ENCODE measurements at places on chromosomes 13 and 19.

- DNase-seq: no peak
Observed at GRCh38 chr13:64041296-64041695, 2625.6 kb upstream of the PCDH20 start.

GRCh38 chr19:45973553-45974338 lies at the start of gene NOVA2:
Gene NOVA2 (minus strand): TSS chr19:45973865. CDS start chr19:45973351, 514 bp downstream.
- DNase-seq: peak; percentile 62

GRCh38 chr13:99759163-99759552 lies 212.4 kb downstream of the ZIC5 start:
- DNase-seq: no peak

GRCh38 chr19:46015687-46016425 lies 7.0 kb downstream of the PGLYRP1 start:
- DNase-seq: no peak

- no peak for DNase-seq
Observed at GRCh38 chr19:35171730-35172129, 17.2 kb downstream of the FXYD5 start.

GRCh38 chr13:45501175-45501526 lies 36.4 kb downstream of the COG3 start:
- no peak for DNase-seq

DNA sequence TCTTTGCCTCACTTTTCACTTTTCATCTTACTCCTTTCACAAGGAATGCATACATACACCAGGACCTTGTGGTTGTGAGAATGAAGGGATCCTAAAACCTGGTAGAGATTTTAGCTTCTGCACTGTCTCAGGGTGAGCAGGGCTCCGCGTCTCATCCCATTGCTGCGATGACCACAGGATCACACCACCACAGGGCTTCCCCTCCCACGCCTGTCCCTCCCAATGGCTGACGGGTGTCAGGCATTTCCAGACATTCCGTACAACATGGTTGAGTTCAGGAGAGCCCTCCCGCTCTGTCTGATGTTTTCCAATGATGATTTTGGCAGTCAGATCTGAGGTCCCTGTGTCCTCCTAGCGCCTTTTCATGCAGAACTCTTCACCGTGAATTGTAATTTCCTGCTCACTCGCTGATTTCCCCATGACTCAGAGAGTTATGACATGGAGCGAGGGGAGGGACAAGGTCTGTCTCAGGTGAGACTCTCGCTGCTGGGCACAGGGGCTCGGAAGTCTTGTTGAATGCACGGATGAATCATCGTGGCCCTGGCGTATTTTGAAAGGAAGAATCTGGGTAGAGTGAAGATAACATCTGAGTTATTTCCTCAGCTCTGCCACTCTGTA lies 102.8 kb downstream of the TEX29 start:
- DNase-seq: no peak

DNA sequence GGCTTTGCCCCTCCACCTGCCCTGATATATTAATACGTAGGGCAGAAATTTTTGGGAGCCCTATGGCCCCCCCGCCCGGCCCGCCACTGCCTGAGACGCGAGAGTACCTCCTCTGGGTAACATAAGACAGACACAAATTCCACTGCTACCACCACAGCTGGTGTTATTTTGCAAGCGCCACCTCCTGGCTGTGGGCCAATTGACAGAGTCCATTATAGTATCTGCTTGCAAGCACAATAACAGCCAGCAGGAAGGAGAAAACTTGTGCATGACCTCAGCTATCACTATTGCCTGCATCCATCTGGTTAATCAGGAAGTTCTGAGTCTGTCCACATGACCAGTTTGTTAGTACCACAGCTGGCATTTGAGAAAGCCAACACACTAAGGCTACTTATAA lies 25.3 kb upstream of the OR10H2 start:
- peak; percentile 52 for DNase-seq

DNA sequence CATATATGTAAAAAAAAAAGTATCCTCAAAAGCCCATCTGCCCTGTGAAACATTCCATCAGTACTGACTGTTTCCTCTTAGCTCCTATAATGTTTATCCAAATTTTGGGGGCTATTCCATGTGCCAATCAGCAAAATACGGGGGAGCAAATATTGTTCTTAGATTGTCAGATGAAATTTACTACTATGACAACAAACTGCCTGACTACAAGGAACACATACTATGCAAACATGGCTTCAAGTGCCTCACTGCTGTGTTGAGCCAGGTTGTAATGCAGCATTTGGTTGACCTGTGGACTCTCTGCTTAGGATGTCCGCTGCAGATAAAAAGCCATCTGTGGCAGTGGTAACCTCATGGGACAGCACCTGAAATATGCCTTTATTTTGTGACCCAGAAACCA lies 98.2 kb upstream of the SCEL start:
- no peak for DNase-seq

GRCh38 chr13:45909673-45910072 lies 58.1 kb upstream of the SIAH3 start:
- DNase-seq: no peak

DNA sequence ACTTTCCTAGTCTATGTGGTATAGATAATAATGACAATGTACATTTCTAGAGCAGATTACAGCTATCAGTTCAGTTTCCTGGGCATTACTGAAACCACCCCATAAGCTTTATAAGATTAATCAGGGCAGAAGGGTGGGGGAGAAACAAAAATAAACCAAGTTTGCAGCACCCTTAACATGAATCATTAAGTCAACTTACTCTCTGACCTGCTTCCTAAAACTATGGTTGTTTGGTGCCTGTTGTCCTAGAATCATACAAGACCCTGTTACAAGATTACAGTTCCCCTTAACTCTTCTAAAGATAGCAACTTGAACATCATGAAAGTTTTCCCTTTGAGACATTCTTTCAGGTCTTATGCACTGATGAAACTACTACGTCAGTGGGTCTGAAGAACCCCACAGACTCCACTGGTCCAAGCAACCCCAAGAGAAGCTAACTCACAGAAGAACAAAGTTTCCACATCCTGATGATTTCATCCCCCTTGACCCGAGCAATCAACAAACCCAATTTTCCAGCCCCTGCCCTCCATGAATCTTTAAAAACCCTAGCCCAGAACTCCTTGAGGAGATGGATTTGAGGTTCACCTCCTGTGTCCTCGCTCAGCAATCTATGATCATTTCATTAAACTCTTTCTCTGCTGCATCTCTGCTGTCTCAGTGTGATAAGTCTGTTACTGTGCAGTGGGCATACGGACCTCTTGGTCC lies 336.5 kb downstream of the FOXO1 start:
- no peak for DNase-seq

- DNase-seq: no peak
Observed at GRCh38 chr13:114102131-114102520, 30.3 kb downstream of the RASA3 start.

- no peak for DNase-seq
Observed at GRCh38 chr13:110277357-110277975, 29.5 kb downstream of the COL4A1 start.

GRCh38 chr13:30319655-30320054 lies 12.3 kb upstream of the KATNAL1 start:
- no peak for DNase-seq

- no peak for DNase-seq
Observed at GRCh38 chr19:827314-827709, 325 bp upstream of the AZU1 start.

GRCh38 chr13:112954488-112955270 lies 14.3 kb upstream of the MCF2L start:
- no peak for DNase-seq

- no peak for DNase-seq
Observed at GRCh38 chr19:31519256-31519655, 170.0 kb upstream of the TSHZ3 start.

DNA sequence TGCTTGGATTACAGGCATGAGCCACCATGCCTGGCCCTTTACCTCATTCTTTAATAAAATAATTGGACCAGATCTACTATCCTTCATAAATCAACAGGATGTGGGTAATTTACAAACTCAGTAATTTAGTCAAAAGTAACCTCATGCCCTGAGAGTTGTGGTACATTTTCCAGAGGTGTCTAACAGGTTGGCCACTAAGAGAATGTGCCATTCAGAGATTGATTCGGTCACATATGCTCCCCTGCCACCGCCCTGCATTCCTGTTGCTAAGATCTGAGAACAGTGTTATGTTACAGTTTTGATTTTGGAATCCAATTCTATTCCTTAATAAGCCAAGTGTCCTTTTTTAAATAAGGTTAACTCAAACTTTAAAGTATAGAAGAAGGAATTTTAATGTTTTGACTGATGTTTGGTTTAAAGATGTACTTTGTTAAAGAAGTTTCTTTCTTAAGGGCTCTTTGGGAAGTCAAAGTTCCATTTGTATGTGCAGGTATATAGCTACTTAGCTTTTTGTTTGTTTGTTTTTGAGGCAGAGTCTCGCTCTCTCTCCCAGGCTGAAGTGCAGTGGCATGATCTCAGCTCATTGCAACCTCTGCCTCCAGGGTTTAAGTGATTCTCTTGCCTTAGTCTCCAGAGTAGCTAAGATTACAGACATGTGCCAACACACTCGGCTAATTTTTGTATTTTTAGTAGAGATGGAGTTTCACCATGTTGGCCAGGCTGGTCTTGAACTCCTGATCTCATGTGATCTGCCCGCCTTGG lies 29.2 kb downstream of the PHF11 start:
- DNase-seq: no peak

DNA sequence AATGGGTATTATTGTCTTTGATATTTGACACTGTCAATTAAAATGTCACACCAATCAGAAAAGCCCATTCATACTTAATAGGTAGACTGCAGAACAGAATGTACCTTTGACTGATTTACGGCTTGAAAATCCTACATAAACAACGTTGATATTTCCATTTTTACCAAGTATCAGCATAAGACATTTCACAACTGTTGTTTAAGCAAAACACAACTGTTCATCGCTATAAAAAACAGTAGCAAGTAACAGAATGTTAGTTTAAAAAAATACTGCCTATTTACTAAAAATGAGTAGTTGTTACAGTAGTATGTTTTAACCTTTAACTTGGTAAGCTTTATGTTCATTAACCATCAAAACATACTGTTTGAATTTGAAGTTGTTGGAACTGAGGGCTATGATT lies 1096.6 kb downstream of the PCDH17 start:
- DNase-seq: no peak

- DNase-seq: no peak
Observed at GRCh38 chr13:37163641-37164265, 58.3 kb upstream of the CSNK1A1L start.

- DNase-seq: no peak
Observed at GRCh38 chr19:13082192-13083007, 20.3 kb downstream of the LYL1 start.

DNA sequence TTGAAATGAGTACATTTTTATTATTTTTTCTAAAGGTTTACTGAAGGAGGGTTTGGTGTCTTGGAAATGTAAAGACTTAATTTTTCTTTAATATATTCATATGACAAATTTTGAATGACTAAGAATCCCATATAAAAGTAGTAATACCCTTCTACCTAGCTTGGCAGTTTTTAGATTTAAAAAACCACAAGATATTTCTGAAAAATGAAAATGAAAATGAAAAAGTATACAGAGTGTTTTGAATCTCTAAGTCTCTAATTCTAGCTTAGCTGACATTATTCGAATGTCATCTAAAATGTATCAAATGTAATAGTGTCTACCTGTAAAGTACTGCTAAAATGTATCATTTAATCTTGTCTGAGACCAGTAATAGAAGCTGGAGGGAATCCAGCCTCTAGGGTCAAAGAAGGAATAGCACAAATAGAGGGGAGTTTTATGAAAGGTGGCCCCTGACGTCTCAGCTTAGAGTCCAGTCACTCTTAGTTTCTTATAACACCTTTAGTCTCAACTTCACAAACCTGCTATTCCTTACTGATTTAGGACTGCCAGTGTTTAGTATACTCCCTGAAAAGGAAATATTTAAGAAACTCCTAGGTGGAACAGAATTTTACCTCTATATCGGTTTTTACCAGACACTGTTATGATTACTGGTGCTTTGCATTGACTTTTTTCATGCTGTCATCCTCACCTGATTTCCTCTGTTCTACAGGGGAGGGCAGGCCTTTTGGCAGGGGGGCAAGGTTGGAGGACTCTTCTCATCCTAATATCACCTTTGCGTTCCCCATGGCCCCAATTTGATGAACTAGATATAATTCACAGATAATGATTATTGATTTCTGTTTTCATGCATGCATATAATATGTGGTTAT lies 16.2 kb upstream of the MIR17HG start:
- no peak for DNase-seq

GRCh38 chr19:18677156-18677555 lies 6.3 kb upstream of the CRTC1 start:
- DNase-seq: no peak

GRCh38 chr13:53494406-53494805 lies 465.8 kb downstream of the OLFM4 start:
- no peak for DNase-seq

- no peak for DNase-seq
Observed at GRCh38 chr13:28489524-28489931, 5.4 kb downstream of the FLT1 start.

- no peak for DNase-seq
Observed at GRCh38 chr19:1062387-1063029, 4.5 kb upstream of the ARHGAP45 start.

- no peak for DNase-seq
Observed at GRCh38 chr19:44753932-44754749, 5.6 kb downstream of the BCL3 start.

- DNase-seq: no peak
Observed at GRCh38 chr13:36921631-36922301, 1.7 kb upstream of the SMAD9 start.

- no peak for DNase-seq
Observed at GRCh38 chr13:79297128-79297527, 108.9 kb downstream of the RBM26 start.

DNA sequence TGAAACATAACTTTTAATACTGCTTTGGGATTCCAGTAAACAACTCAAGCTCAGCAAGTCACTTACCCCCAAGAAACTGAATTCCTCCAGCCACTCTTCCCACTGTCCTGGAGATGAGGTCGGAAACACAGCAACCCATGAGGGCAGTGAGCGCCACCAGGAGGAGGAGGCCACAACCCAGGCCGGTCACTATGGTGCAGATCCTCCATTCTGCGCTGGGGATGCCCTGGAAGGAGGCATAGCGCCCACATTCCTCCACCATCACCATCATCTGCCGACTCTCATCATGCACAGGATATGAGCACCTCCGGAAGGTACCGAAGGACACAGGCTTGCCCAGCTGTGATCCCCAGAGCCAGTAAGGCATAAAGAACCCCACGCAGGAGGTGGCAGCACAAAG lies 2.2 kb downstream of the LHFPL6 start:
- no peak for DNase-seq

- DNase-seq: no peak
Observed at GRCh38 chr19:40659566-40659965, 30.9 kb downstream of the NUMBL start.

GRCh38 chr13:37596805-37597204 lies 1.8 kb downstream of the POSTN start:
- DNase-seq: no peak

Data from NCI-H1105 (cell line).